Effector memory CD8-positive, alpha-beta T cell (primary cell): ENCODE measurements at places on chromosomes 5 and 9.

DNA sequence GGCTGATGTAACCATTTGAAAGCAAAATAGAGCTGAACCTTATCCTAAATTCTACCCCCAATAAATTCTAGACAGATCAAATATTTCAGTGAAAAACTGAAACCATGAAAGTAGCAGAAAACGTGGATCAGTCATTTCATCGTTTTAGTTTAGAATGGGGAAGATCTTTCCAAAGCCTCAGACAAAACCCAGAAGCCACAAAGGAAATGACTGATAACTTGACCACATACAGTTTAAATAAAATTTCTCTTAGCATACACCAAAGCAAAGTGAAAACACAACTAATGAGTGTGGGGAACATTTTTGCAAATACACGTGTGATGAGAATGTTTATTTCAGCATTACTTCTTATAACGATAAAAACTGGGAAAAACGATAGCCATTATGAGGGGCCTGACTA, 284.8 kb downstream of the ADGRV1 start:
- no peaks in the 10 kb centered on the region for H3K4me1 ChIP-seq
- DNase-seq = no peak
- H3K4me3 ChIP-seq = no peak overlapping the region
- H3K27me3 ChIP-seq = peaks cover 44% of the 10 kb centered on the region
- no peaks in the 10 kb centered on the region for H3K36me3 ChIP-seq

- no peak for DNase-seq
- H3K4me1 ChIP-seq = peaks cover 19% of the 10 kb centered on the region
- peaks cover 78% of the 10 kb centered on the region for H3K27me3 ChIP-seq
- H3K27ac ChIP-seq = no peak overlapping the region
- peaks cover 5% of the 10 kb centered on the region for H3K36me3 ChIP-seq
- peak overlapping the region; percentile 57 for H3K4me3 ChIP-seq
Observed at GRCh38 chr9:93317495-93318094, 133.7 kb downstream of the WNK2 start.

- H3K4me1 ChIP-seq = no peaks in the 10 kb centered on the region
- H3K27ac ChIP-seq = no peak overlapping the region
- DNase-seq = no peak
Observed at GRCh38 chr9:94449486-94449885, 105.4 kb upstream of the PCAT7 start.

- DNase-seq = no peak
- H3K4me1 ChIP-seq = peaks cover 2% of the 10 kb centered on the region
- H3K36me3 ChIP-seq = no peaks in the 10 kb centered on the region
- no peak overlapping the region for H3K27ac ChIP-seq
- H3K4me3 ChIP-seq = no peak overlapping the region
- peaks cover 14% of the 10 kb centered on the region for H3K27me3 ChIP-seq
Observed at GRCh38 chr9:27412081-27412480, 112.0 kb upstream of the IFNK start.

DNA sequence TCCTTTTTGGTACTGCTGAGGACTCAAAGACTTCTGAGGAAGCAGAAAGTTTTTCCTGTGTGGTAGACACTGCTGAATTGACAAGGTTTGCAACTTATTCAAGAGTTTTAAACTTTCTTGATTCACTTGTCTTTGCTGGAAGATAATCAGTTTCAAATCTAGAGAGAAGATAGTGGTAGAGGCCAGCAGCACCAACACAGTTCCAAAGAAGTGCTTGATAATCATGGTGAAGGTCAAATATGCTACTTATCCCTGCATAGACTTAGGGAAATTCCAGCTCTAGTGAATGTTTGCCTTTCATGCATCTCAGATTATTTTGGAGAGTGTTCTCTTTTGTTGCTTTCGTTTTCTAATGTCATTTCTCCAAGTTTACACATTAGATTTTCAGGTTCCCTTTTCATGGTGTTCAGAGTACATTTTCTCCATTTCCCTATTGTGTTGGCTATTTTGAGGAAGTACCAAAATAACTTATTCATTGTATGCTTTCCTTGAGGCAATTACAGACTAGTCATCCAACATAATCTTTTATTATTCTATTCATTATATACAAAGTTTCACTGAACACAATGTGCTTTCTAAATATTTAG, 550 bp downstream of the IFNE start:
- H3K4me3 ChIP-seq = no peak overlapping the region
- H3K4me1 ChIP-seq = no peaks in the 10 kb centered on the region
- DNase-seq = no peak
- H3K36me3 ChIP-seq = no peaks in the 10 kb centered on the region
- H3K27ac ChIP-seq = no peak overlapping the region

GRCh38 chr5:140399979-140400729, 1.5 kb upstream of the ANKHD1 start:
- no peaks in the 10 kb centered on the region for H3K27me3 ChIP-seq
- H3K27ac ChIP-seq = no peak overlapping the region
- DNase-seq = no peak
- peaks cover 27% of the 10 kb centered on the region for H3K4me1 ChIP-seq
- H3K4me3 ChIP-seq = no peak overlapping the region
- H3K36me3 ChIP-seq = peaks cover 7% of the 10 kb centered on the region

DNA sequence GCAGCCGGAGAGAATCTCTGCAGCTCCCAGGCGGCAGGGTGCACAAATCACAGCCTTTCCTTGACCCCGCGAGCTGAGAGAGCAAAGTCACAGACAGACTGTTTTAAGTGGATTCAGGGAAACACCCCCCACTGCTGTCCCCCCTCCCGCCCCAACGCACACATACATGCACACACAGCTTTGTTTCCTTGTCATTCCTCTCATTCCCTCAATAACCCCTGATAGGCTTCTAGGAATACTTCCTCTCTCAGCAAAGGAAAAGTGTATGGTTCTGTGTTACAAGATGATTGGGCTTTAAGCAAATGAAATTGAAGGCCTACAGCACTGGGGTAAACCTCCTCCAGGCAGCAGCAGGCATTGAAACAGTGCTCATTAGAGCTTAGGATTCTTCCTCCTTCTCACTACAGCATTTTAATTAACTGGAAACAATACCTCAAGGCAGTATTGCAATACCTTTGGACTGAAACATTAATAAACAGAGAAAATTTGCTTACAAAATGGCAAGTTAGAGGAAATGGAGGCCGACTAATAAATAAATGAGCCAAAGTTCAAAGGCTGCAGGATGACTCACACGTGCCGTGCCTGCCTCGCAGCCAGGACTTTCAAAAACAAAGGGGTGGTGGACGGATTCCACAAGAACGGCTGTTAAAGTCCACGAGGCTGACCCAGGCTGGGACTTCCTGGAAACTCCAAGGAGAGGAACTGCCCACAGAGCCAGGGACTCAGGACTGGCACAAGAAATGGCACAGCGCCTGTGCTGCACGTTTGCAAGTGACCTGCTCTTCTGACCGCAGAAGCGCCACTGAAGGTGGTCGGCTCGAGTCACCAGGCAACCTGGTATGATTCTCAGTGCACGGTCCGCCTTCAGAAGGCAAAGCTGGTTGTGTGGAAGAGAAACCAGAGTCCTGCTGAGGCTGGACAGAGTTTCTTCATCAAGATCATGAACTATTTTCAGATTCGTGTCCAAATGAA, 236.2 kb downstream of the SYK start:
- no peaks in the 10 kb centered on the region for H3K36me3 ChIP-seq
- DNase-seq = no peak
- no peak overlapping the region for H3K27ac ChIP-seq
- no peaks in the 10 kb centered on the region for H3K27me3 ChIP-seq
- peaks cover 16% of the 10 kb centered on the region for H3K4me1 ChIP-seq
- peak overlapping the region; percentile 4 for H3K4me3 ChIP-seq

- no peaks in the 10 kb centered on the region for H3K27me3 ChIP-seq
- H3K36me3 ChIP-seq = peaks cover 100% of the 10 kb centered on the region
- peak; percentile 29 for DNase-seq
- peak overlapping the region; percentile 77 for H3K4me3 ChIP-seq
- H3K4me1 ChIP-seq = peaks cover 72% of the 10 kb centered on the region
- H3K27ac ChIP-seq = peak overlapping the region; percentile 97
Observed at GRCh38 chr5:132480042-132480441, 10.5 kb downstream of the IRF1 start.

GRCh38 chr5:67537439-67538148, 341.0 kb upstream of the CD180 start:
- no peaks in the 10 kb centered on the region for H3K36me3 ChIP-seq
- no peaks in the 10 kb centered on the region for H3K27me3 ChIP-seq
- no peak overlapping the region for H3K4me3 ChIP-seq
- no peaks in the 10 kb centered on the region for H3K4me1 ChIP-seq
- H3K27ac ChIP-seq = no peak overlapping the region

DNA sequence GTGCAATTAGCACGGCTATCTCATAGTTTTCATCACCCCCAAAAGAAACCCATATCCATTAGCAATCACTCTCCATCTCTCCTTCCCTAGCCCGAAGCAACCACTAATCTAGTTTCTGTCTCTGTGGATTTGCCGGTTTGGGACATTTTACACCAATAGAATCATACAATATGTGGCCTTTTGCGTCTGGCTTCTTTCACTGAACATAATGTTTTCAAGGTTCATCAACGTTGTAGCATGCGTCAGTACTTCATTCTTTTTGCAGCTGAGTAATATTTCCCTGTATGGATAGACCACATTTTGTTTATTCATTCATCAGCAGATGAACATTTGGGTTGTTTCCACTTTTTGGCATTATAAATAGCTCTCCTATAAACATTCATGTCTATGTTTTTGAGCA, 75.4 kb upstream of the TBC1D2 start:
- H3K4me1 ChIP-seq = no peaks in the 10 kb centered on the region
- H3K27ac ChIP-seq = no peak overlapping the region
- no peak for DNase-seq
- H3K27me3 ChIP-seq = peaks cover 40% of the 10 kb centered on the region
- H3K36me3 ChIP-seq = no peaks in the 10 kb centered on the region

DNA sequence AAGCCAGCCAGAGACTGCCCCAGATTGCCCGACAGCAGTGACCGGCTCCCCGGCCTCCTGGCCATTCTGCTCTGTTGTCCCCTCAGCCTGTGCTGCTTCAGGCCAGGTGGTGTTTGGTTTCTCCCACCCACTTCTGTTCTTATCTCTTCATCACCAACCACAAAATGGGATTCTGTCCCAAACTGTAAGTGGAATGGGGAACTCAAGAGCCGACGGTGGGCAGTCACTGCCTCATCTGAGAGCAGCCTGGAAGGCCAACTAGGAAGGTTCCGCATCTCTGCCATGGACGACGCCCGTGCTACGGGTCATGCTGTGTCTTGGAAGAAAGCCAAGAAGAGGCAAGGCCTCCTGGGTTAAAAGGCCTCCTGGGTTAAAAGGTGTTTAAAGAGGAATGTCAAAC, 219.0 kb upstream of the PIK3R1 start:
- H3K4me3 ChIP-seq = no peak overlapping the region
- no peaks in the 10 kb centered on the region for H3K4me1 ChIP-seq
- H3K36me3 ChIP-seq = no peaks in the 10 kb centered on the region
- DNase-seq = no peak

DNA sequence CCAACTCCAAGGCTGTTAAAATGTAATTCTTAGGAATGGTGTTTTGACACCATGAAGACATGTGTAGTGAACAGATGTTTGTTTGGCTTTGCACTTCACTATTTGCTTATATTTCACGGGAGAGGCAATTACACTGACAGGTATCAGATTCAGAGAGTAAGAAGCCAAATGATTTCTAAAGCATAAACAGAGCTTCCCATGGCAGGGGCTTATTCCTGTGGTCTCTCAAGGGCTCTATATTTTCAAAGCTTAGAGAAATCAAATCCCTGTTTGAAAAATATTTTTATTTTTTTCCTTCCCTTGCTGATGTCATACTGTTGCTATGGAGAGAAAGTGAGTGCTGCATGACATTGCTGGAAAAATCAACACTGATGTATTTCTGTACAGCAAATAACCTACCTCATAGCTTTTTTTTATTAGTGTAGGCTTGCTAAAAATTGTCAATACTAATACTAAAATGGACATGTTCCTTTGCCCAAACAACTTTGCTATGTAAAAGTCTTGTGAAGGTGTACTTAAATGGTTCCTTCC, 161.4 kb downstream of the GIN1 start:
- peaks cover 4% of the 10 kb centered on the region for H3K36me3 ChIP-seq
- H3K27me3 ChIP-seq = no peaks in the 10 kb centered on the region
- no peak overlapping the region for H3K27ac ChIP-seq
- DNase-seq = no peak
- no peak overlapping the region for H3K4me3 ChIP-seq
- no peaks in the 10 kb centered on the region for H3K4me1 ChIP-seq

GRCh38 chr5:145585443-145586148, 249.5 kb downstream of the PRELID2 start:
- no peak overlapping the region for H3K27ac ChIP-seq
- no peaks in the 10 kb centered on the region for H3K27me3 ChIP-seq
- no peaks in the 10 kb centered on the region for H3K36me3 ChIP-seq
- no peak overlapping the region for H3K4me3 ChIP-seq
- H3K4me1 ChIP-seq = no peaks in the 10 kb centered on the region

- H3K27ac ChIP-seq = no peak overlapping the region
- peaks cover 6% of the 10 kb centered on the region for H3K4me1 ChIP-seq
- no peaks in the 10 kb centered on the region for H3K27me3 ChIP-seq
- DNase-seq = no peak
Observed at GRCh38 chr5:139426203-139426885, 13.0 kb downstream of the DNAJC18 start.

DNA sequence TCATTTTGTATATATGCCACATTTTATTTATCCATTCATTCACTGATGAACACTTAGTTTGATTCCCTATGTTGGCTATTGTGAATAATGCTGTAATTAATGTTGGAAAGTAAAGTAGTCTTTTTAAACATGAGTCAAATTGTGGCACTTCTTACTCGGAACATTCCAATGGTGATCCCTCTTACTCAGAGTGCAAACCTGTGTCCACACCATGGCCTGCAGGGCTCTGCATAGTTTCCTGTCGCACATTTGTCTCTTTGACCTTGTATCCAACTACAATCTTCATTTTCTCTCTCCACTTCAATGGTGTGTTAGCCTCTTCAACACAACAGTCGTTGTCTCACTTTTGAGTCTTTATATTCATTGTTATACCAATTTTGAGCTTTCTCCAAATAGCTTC, 98.1 kb upstream of the PAPPA start:
- H3K4me3 ChIP-seq = no peak overlapping the region
- no peaks in the 10 kb centered on the region for H3K27me3 ChIP-seq
- DNase-seq = no peak

GRCh38 chr9:111975709-111976108, 79.1 kb downstream of the UGCG start:
- DNase-seq = no peak
- H3K36me3 ChIP-seq = no peaks in the 10 kb centered on the region
- no peak overlapping the region for H3K27ac ChIP-seq
- peaks cover 1% of the 10 kb centered on the region for H3K4me1 ChIP-seq
- no peaks in the 10 kb centered on the region for H3K27me3 ChIP-seq

- peaks cover 44% of the 10 kb centered on the region for H3K4me1 ChIP-seq
- peak overlapping the region; percentile 88 for H3K27ac ChIP-seq
- H3K36me3 ChIP-seq = peaks cover 27% of the 10 kb centered on the region
- H3K4me3 ChIP-seq = peak overlapping the region; percentile 89
Observed at GRCh38 chr9:134065612-134066419, 2.0 kb downstream of the BRD3 start.

GRCh38 chr5:5158472-5158895, 18.4 kb downstream of the ADAMTS16 start:
- H3K27me3 ChIP-seq = no peaks in the 10 kb centered on the region
- no peak overlapping the region for H3K27ac ChIP-seq
- H3K36me3 ChIP-seq = no peaks in the 10 kb centered on the region

- H3K27me3 ChIP-seq = no peaks in the 10 kb centered on the region
- no peaks in the 10 kb centered on the region for H3K4me1 ChIP-seq
- peaks cover 4% of the 10 kb centered on the region for H3K36me3 ChIP-seq
- no peak overlapping the region for H3K4me3 ChIP-seq
- no peak overlapping the region for H3K27ac ChIP-seq
Observed at GRCh38 chr5:173591056-173591514, 25.4 kb downstream of the BOD1 start.
